Dermis microvascular lymphatic vessel endothelial cell (primary cell): ENCODE measurements at places on chromosomes 4 and X. TPM values are rescaled to one million over a fixed set of nuclear protein-coding genes. Genes with fewer than 3 reads are reported as not detected.

The CHRNA9 gene
- not detected in 2 replicates for total RNA-seq

The MSANTD1 gene
- 0.13 and 0.26 TPM in 2 replicates for total RNA-seq

The AMTN gene
- total RNA-seq, result not detected in 2 replicates

The CSAG3 gene
- total RNA-seq, result not detected in 2 replicates

The LRRC66 gene
- under 0.01 and 0.13 TPM in 2 replicates for total RNA-seq

The ADAMTS3 gene
- 0.63 and 0.90 TPM in 2 replicates for total RNA-seq

The PAGE2 gene
- total RNA-seq, result not detected in 2 replicates
